ENCODE measurements at places on chromosomes 6 and 20. TPM values are rescaled to one million over a fixed set of nuclear protein-coding genes. Genes with fewer than 3 reads are reported as not detected.
A peak's percentile ranks its signal among the peaks of the same experiment; 100 is the strongest.

GRCh38 chr20:51303731-51304670, 238.5 kb downstream of the NFATC2 start:
- H3K36me3 ChIP-seq: no peaks in the 10 kb centered on the region
- no peak overlapping the region for H3K4me3 ChIP-seq
- no peak overlapping the region for H3K27ac ChIP-seq
- H3K4me1 ChIP-seq: no peaks in the 10 kb centered on the region

GRCh38 chr6:118292558-118292957, 255.5 kb upstream of the PLN start:
- H3K4me3 ChIP-seq: no peak overlapping the region
- H3K4me1 ChIP-seq: no peaks in the 10 kb centered on the region
- no peak for DNase-seq

GRCh38 chr6:153099636-153100035, 31.4 kb downstream of the RGS17 start:
- H3K27ac ChIP-seq: no peak overlapping the region
- no peak for DNase-seq
- H3K27me3 ChIP-seq: no peaks in the 10 kb centered on the region
- no peaks in the 10 kb centered on the region for H3K36me3 ChIP-seq
- no peaks in the 10 kb centered on the region for H3K4me1 ChIP-seq
- no peak overlapping the region for H3K4me3 ChIP-seq

GRCh38 chr20:18585134-18585533, 2.7 kb upstream of the DTD1 start:
- no peak overlapping the region for H3K4me3 ChIP-seq
- H3K4me1 ChIP-seq: peaks cover 6% of the 10 kb centered on the region
- H3K27me3 ChIP-seq: no peaks in the 10 kb centered on the region

GRCh38 chr6:144395014-144395413, 109.9 kb downstream of the UTRN start:
- no peak for DNase-seq

- H3K4me3 ChIP-seq: peak overlapping the region; percentile 82
- no peak for DNase-seq
- H3K27ac ChIP-seq: peak overlapping the region; percentile 51
- H3K4me1 ChIP-seq: peaks cover 21% of the 10 kb centered on the region
Observed at GRCh38 chr20:5949943-5950270, 426 bp downstream of the TRMT6 start.

- no peaks in the 10 kb centered on the region for H3K36me3 ChIP-seq
- no peak for DNase-seq
- no peaks in the 10 kb centered on the region for H3K27me3 ChIP-seq
- no peak overlapping the region for H3K4me3 ChIP-seq
- no peaks in the 10 kb centered on the region for H3K4me1 ChIP-seq
Observed at GRCh38 chr20:40192081-40192480, 497.0 kb downstream of the MAFB start.

DNA sequence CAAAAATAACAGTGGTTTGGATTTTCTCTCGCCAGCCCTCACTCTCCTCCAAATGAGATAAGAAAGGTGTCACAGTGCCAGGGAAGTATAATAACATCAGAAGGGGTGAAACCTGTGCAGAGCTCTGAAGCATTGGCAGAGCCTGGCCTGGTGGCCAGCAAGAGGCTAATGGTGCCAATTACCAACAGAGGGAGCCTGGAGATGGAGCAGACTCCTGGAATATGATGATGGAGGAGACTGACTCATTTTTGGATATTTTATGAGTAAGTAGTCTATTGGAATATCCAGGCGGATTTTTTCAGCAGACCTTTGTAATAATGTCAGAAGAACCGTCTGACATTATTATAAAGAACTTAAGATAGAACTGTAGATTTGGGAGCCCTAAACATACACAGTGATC, 442.6 kb upstream of the MARCKS start:
- H3K27ac ChIP-seq: peak overlapping the region; percentile 22
- DNase-seq: peak; percentile 73
- H3K4me1 ChIP-seq: peaks cover 5% of the 10 kb centered on the region
- H3K4me3 ChIP-seq: no peak overlapping the region
- H3K27me3 ChIP-seq: no peaks in the 10 kb centered on the region

GRCh38 chr20:41274152-41274551, 43.4 kb downstream of the ZHX3 start:
- DNase-seq: no peak
- H3K27me3 ChIP-seq: no peaks in the 10 kb centered on the region
- no peaks in the 10 kb centered on the region for H3K36me3 ChIP-seq
- H3K4me3 ChIP-seq: no peak overlapping the region
- H3K4me1 ChIP-seq: peaks cover 7% of the 10 kb centered on the region

GRCh38 chr6:44430326-44430725, 42.8 kb downstream of the CDC5L start:
- no peak overlapping the region for H3K27ac ChIP-seq
- no peaks in the 10 kb centered on the region for H3K27me3 ChIP-seq
- H3K36me3 ChIP-seq: peaks cover 3% of the 10 kb centered on the region
- no peaks in the 10 kb centered on the region for H3K4me1 ChIP-seq
- H3K4me3 ChIP-seq: no peak overlapping the region

DNA sequence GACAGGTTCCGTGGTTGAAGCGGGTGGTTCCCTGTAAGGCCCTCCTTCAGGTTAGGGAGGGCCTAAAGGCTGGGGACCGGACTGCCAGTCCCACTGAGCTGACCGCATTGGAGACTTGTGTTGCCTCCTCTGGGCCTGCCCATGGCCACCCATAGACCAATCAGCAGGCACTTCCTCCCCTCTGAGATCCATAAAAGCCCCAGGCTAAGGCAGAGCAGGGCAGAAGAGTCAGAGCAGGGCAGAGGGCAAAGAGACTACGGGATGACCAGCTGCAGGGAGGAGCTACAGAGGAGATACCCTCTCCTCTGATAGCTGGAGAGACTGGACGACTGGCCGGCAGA, 537.4 kb downstream of the TENT5A start:
- H3K27ac ChIP-seq: no peak overlapping the region
- no peak for DNase-seq

DNA sequence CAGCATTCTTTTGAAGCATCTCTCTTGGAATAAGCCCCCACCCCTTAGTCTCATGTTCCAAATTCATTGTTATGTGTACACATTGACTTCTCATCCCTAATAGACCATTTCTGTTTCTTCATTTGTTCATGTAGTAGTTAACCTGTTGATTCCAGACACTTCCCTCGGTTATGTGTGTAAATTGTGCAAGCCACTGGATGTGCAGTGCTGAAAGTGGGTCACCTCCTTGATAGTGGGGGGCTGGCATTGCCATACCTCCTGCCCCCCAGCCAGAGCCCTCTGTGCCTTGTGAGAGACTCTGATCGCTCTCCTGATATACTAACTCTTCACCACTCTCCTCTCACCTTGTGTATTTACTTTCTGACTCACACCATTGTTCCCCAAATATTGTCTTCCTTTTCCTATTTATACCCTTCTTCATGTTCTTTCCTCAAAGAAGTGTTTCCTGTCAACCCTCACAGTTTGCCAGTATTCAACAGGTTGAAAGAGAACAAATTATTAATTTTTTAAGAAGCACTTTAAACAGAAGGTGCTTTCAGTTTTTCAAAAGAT, 59.0 kb downstream of the HIVEP1 start:
- H3K27me3 ChIP-seq: no peaks in the 10 kb centered on the region
- no peak for DNase-seq
- H3K36me3 ChIP-seq: no peaks in the 10 kb centered on the region
- H3K27ac ChIP-seq: no peak overlapping the region

- no peaks in the 10 kb centered on the region for H3K27me3 ChIP-seq
- H3K4me3 ChIP-seq: no peak overlapping the region
- H3K4me1 ChIP-seq: peaks cover 35% of the 10 kb centered on the region
- H3K36me3 ChIP-seq: no peaks in the 10 kb centered on the region
- no peak for DNase-seq
Observed at GRCh38 chr6:151022492-151022891, 157.0 kb downstream of the MTHFD1L start.

DNA sequence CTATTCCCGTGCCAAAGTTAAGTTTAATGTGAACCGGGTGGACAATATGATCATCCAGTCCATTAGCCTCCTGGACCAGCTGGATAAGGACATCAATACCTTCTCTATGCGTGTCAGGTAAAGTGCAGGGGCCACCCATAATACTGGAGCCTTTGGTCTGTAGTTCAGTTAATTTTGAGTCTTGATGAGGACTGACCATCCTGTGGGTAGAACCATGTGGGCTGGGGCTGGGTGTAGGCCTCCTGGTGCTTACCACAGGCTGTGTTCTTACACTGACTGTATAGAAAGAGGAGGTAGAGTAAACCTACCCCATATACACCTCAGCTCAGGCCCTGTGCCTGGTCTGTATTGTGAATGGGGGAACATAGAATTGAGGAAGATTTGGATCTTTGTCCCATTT, 2.4 kb downstream of the NOP56 start:
- no peak for DNase-seq
- H3K36me3 ChIP-seq: peaks cover 50% of the 10 kb centered on the region
- H3K27me3 ChIP-seq: no peaks in the 10 kb centered on the region

GRCh38 chr20:3734111-3734843, 1.8 kb downstream of the HSPA12B start:
- no peak for DNase-seq
- H3K36me3 ChIP-seq: no peaks in the 10 kb centered on the region
- no peak overlapping the region for H3K4me3 ChIP-seq
- H3K4me1 ChIP-seq: no peaks in the 10 kb centered on the region
- H3K27me3 ChIP-seq: peaks cover 13% of the 10 kb centered on the region
- H3K27ac ChIP-seq: no peak overlapping the region

DNA sequence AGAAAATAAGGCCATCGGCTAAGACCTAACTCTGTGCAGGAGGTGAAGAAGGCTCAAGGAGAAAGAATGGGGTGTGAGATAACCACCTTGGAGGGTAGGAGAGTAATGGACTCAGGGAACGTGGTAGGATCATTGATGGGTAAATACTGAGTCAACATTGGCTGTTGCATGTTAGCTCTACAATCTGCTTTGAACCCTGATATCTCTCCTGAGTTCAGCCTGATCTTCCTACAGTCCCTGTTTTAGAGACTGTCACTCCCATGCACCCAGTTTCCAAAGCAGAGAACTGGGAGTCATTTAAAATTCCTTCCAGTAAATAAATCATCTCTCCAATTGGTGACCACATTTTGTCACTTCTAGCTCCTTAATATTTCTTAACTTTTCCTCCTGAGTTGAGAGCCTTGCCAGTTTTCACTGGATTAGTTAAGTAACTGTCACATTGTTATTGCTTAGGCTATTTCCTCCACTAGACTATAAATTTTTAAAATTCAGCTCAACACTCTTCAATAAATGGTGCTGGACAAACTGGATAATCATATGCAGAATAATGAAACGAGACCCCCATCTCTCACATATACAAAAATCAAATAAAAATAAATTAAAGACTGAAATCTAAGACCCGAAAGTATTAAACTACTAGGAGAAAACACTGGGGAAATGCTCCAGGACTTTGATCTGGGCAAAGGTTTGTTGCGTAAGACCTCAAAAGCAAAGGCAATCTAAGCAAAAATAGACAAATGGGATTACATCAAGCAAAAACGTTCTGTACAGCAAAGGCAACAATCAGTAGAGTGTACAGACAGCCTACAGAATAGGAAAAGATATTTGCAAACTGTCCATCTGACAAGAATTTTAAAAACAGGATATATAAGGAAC, 138.9 kb upstream of the TMEM170B start:
- no peak overlapping the region for H3K4me3 ChIP-seq
- H3K4me1 ChIP-seq: peaks cover 9% of the 10 kb centered on the region
- H3K27ac ChIP-seq: no peak overlapping the region
- no peak for DNase-seq

DNA sequence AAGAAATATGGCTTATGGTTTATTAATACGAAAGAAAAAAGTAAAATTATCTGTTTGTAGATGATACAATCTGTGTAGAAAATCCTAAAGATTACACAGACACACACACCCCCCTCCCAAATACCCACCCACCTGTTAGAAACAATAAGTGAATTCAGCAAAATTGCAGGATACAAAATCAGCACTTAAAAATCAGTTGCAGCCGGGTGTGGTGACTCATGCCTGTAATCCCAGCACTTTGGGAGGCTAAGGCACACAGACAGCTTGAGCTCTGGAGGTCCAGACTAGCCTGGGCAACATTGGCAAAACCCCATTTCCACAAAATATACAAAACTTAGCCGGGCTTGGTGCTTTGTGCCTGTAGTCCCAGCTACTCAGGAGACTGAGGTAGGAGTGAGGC, 42.3 kb downstream of the NINL start:
- no peaks in the 10 kb centered on the region for H3K36me3 ChIP-seq
- no peak overlapping the region for H3K4me3 ChIP-seq
- DNase-seq: peak; percentile 55
- H3K27me3 ChIP-seq: no peaks in the 10 kb centered on the region

- no peak overlapping the region for H3K27ac ChIP-seq
- no peaks in the 10 kb centered on the region for H3K36me3 ChIP-seq
- no peak for DNase-seq
- H3K4me3 ChIP-seq: no peak overlapping the region
- no peaks in the 10 kb centered on the region for H3K27me3 ChIP-seq
- no peaks in the 10 kb centered on the region for H3K4me1 ChIP-seq
Observed at GRCh38 chr6:9862603-9863167, 552.2 kb downstream of the TFAP2A start.

DNA sequence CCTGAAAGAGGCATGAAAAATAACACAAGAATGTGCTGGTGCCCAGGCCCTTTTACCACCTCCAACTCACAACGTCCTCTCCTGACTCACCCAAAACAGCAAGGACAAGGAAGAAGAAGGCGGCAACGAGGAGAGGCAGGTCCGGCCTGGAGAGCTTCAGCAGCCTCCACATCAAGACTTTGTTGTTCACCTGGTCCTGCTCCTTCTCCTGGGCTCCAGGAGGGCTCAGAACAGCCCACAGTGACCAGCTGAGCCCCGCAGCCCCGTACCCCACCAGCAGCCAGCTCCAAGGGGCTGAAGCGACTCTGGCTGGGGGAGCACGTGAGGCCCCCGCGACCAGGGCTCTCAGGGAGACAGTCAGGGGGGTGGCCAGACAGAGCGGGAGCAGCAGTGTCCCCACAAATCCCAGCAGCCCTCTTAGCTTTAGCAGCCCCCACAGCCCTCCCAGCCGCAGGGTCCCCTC, 857 bp downstream of the TAP2 start:
- H3K4me3 ChIP-seq: peak overlapping the region; percentile 79
- peak overlapping the region; percentile 90 for H3K27ac ChIP-seq
- H3K27me3 ChIP-seq: no peaks in the 10 kb centered on the region
- peaks cover 10% of the 10 kb centered on the region for H3K4me1 ChIP-seq

PPP1R16B gene
- 0.41 TPM for total RNA-seq

FBXO9 gene
- 72.6 TPM for total RNA-seq

SRMS gene
- total RNA-seq: not detected

HLA-DRA gene
- not detected for total RNA-seq

FNDC1 gene
- total RNA-seq: 8.6 TPM

RPS10 gene
- total RNA-seq: 1,221 TPM
